Dermis microvascular lymphatic vessel endothelial cell (primary cell): ENCODE measurements at places on chromosomes 16 and 17. TPM values are rescaled to one million over a fixed set of nuclear protein-coding genes. Genes with fewer than 3 reads are reported as not detected.

DNASE1L2 gene
- 0.25 and 0.26 TPM in 2 replicates for total RNA-seq

SCGB1C2 gene
- not detected in 2 replicates for total RNA-seq

ADAP2 gene
- 0.38 and 0.77 TPM in 2 replicates for total RNA-seq

KRTAP2-3 gene
- not detected in 2 replicates for total RNA-seq

SLFN14 gene
- under 0.01 TPM in 1 of 2 replicates, not detected in the other for total RNA-seq

DNA sequence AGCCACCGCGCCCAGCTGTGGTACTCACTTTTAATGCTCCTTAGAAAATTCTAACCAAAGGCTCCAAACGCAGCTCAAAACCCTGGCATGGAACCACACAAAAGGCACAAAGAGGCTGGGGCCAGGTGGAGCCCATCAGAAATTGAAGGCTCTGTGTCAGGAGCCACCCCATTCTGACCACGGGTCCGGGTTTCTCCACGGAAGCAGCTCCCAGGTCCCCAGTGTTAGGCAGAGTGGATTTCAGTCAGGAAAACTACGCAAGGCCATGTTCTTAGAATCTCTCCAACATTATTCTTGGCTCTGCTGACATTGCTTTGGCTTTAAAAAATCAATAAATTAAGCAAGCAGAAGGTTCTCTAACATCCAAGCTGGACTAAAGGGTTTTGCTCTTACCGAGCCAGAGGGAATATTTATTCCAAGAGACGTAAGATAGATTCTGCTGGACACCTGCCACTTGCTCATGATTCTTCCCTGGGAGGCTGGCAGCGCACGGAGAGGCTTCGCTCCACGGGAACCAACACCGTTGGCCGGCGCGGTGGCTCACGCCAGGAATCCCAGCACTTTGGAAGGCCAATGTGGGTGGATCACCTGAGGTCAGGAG lies 93.5 kb downstream of the NXN start:
- DNase-seq, result no peak

DNA sequence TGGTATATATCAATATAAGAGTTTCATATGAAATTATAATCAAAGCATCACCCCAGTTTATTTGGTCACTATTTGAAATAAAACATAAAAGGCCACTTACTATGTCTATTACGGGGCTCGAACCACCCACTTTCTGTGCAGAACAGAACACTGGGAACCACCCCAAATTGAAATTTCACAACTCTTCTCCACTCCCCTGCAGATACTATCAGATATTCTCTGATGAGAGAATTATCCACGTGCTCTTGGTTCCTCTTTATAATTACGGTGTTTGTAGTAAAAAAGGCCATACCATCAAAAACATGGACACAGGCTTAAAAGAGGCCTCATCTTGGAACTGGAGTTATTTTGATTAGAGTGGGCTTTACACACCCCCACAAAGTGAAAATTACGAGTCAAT lies 82.8 kb downstream of the WDR59 start:
- no peak for DNase-seq

NEK8 gene
- total RNA-seq, result 1.7 and 2.1 TPM in 2 replicates

DNA sequence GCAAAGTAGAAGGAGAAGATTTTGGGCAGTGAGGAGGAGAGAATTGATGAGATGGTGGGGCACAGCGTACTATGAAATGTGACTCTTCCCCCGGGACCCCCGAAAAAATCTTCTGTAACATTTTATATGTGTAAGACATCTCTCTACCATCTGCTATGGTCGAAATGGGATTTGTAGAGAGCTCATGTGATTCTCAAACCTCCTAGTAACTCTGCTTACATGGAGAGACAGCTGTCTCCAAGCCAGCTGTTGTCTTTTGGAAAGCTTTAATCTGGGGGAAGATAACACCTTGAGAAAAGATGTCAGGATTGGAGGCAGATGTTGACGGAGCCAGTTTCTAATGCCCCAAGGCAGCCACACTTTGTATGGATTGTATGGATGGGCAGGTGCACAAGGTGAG lies 94.1 kb downstream of the PRKCB start:
- no peak for DNase-seq

MSLN gene
- 0.25 and 0.39 TPM in 2 replicates for total RNA-seq

DNA sequence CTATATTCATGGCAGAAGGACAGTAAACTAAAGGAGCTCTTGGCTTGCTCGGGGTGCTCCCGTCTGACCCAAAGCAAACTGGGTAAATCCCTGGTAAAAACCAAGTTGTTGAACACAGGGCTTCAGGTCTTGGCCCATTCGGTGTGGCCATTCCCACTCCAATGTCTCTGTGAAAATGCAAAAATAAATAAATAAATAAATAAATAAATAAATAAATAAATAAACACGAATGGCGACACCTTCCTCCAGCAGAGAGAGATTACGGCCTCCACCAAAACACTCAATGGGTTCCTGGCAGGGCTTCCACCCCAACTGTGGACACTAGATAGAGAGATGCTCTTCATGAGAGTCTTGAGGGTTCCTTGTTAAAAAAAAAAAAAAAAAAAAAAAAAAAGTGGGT lies 325.3 kb downstream of the SOX9 start:
- DNase-seq, result no peak

DNA sequence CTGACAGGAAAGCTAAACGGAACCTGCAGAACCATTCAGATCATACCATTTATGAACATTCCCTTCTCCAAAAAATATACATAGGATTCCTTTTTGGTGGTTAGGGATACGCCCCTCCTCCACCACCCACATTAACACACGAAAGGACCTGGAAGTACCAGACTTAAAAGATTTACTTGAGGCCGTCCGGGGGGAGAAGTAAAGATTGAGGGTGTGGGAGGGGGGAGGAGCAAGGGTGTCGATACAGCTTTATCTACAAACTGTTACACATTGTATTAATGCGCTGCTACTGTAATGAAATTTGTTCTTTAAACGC lies 537 bp downstream of the PALB2 start:
- no peak for DNase-seq

GRCh38 chr16:3696425-3697218 lies 20.7 kb downstream of the TRAP1 start:
- DNase-seq, result no peak

DNA sequence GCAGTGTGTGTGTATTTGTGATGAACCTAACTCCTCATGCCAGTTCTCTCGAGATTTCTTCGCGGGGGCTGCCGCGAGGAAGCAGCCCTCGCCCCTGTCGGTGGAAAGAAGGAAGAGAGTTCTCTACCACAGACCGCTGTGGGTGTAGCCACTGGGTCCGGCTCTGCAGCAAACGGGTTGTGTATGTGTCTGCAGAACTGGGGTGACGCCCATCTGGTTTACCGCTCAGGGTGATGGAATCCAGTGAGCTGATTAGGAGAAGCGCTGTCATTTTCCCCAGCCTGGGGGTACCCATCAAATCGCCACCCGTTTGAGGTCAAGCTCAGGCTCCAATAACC lies 7.7 kb downstream of the CORO6 start:
- no peak for DNase-seq

DNA sequence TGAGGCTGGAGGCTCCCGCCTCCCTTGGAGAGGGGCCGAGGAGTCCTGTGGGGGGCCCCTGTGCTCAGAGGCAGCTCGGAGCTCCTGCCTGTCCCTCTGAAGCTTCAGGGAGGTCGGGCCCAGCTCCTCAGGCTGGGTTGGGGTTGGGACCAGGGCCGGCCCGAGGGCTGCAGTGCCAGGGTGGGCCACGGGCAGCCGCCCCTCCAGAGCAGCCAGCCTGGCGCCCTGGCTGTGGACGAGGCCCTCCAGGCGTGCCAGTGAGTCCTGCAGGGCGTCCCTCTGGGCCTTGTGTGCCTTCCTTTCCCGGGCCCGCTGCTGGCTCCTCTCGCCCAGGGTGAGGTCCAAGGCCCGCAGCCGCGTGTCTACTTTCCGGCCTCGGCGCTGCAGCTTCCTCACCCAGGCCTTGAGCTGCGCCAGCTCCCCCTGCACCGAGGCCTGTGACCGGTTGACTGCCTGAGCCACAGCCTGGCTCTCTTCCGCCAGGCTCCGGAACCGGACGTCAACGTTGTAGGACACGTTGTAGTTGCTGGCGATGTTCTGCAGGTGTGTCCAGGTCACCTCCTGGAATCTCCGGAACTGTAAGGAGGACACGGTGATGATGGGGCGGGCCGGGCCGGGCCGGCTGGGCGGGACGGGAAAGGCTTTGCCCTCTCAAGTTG lies 1.2 kb downstream of the PTX4 start:
- no peak for DNase-seq

GRCh38 chr16:69721441-69721957 lies 4.9 kb downstream of the NQO1 start:
- DNase-seq, result no peak

DNA sequence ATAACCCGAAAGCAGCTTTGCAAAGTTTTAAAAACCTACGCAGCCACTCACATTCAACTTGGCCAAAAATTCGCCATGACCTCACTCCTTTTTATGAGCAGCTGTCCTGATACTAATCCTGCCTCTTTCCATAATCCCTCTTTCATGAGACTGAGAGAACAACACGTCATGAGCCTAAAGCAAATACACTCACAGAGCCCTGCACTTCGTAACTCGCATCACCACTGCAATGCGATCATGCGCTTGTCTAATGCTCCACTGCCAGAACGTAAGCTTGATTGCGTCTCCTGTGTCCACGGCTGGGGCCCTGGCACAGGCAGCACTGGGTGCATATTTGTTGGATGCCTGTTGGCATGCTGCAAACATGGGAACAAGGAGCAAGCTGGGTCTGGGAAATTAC lies 36.2 kb downstream of the CDRT4 start:
- DNase-seq, result no peak

ZP2 gene
- 0.13 TPM in 1 of 2 replicates, not detected in the other for total RNA-seq

DNA sequence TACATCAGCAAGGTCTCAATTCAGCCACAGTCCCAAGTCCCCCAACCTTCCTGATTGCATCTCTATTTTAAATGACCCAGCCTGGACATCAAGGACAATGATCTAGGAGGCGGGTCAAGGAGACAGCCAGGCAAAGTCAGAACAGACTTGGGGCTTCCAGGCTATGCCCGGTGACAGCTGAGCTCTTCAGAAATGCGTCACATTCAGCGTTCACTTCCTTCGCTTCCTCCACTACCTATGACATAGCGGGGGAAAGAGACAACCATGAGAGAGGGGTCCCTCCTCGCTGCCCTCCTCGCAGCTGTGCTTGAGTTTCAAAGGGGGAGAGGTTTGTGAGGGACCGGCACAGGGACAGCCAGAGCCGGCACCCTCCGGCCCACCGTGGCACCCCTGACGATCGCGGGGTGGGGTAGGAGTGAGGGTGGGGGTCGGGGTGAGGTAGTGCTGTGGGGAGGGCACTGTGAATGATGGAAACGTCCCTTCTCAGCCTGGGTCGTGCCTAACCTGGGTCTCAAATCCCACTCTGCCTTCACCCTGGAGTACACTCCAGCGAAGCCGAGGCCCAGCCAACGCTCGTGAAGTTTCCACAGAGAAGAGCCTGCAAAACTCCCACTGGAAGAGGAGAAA lies 12.3 kb upstream of the LGALS3BP start:
- no peak for DNase-seq

DNA sequence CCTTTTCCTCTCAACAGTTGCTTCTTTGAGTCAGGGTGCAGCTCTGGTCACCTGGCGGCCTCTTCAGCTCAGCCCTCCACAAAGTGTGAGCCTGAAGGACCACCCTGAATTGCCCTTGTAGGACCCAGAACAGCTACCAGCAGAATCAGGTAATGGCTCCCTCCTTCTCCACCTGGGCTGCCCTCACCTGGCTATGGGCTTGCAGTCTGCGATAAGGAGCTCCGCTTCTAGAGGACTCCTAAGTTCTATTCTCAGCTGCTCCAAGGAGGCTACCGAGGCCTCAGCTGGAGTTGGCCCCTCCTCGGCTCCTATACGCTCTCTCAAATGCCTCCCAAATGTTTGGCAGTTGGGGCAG lies 13.4 kb downstream of the SMIM5 start:
- DNase-seq, result no peak

DNA sequence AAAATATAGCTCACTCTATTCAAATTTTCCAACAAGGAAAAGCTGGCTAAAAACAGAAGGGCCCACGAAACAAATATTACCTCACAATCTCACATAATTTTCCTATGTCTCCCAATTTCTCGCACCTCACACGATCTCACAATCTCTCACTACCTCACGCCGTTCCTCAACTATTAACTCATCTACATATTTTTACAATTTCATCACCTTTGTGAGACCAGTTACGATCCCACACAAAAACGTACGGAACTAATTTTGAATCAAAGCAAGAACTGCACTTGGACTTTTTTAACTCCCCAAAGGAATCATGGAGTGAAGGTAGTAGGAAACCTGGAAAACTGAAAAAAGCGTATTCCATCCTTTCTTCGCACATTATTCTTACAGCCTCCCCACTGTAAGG lies 1.1 kb downstream of the CBX1 start:
- no peak for DNase-seq

RPGRIP1L gene
- total RNA-seq, result 3.9 and 4.4 TPM in 2 replicates

DNA sequence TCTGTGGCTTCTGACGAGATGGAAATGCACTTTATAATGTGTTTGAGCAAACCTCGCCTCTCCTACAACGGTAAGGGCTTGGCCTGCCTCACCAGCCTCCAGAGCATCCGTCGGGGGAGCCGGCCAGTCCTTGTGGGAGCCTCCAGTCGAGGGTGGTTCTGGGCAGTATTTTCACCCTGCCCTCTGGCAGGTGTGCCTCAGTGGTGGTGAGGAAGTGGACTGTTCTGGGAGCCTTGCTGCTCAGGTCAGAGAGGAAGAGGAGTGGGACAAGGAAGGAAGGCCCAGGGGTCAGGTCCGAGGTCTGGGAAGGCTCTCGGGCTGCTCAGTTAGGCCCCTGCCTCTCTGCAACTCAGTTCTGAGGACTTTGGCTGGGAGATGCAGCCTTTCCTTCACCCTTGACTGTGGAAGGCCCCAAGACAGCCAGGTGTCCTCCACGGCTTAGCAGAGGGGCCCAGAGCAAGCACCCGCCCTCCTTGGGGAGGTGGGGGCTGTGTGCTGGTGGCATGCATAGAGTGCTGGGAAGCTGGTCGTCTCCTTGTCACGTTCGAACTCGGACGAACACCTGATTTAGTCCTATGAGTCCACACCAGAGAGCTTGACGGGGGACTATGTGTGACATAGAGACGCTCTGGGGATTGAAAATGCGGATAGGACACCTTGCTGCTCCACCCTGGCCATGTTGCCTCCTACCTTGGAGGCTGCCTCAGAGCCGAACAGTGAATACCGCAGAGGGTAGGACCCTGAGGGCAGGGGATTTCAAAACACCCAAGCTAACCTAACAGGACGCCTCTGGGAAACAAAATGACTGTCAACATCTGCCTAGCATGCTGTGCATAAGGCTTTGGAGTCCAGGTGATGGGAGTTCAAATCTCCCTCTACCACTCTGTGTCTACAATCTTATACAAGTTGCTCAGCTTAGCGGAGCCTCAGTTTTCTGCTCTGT lies 22.7 kb downstream of the LDHD start:
- DNase-seq, result no peak

GRCh38 chr17:35627417-35627816 lies 40.3 kb downstream of the AP2B1 start:
- no peak for DNase-seq

SLC6A4 gene
- total RNA-seq, result 3.7 and 5.8 TPM in 2 replicates

ITGAX gene
- total RNA-seq, result 0.63 and 0.64 TPM in 2 replicates

ABCC3 gene
- 0.13 and 0.90 TPM in 2 replicates for total RNA-seq
